ENCODE measurements at places on chromosomes 1 and 21.

DNA sequence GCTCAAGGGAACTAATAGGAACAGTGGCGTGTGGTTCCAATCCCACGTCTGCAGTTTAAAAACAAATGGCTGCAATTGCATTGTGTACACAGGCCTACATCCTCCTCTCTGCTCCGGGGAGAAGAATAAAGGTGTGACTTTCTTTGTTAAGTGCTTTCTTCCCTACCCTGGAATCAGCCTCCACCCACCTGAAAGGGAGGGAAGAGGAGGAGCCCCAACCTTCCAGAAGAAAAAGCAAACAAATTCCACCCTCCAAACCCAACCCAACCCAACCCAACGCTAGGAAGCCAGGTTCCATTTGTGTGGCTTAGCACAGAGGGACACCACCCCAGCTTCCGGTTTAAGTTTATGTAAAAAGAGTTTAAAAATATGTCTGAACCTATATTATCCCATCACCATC lies 11.8 kb upstream of the BACE2 start:
- no peak for DNase-seq

DNA sequence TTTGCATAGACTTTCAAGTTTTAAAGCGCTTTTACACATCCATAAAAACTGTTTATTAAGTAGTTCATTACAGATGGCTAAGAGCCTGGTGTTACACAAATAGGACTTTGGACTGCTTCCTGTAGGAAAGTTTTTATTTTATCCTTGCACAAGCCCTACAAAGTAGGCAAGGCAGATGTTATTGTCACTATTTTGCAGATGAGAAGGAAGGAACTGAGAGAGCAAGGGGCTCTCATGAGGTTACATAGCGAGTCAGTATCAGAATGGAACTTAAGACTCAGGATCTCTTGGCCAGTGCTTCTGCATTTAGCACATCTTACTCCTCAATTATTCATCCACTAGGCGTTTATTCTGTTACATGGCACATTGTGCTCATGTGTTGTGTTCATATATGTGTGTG lies 2.6 kb upstream of the MAPKAPK2 start:
- no peak for DNase-seq

DNA sequence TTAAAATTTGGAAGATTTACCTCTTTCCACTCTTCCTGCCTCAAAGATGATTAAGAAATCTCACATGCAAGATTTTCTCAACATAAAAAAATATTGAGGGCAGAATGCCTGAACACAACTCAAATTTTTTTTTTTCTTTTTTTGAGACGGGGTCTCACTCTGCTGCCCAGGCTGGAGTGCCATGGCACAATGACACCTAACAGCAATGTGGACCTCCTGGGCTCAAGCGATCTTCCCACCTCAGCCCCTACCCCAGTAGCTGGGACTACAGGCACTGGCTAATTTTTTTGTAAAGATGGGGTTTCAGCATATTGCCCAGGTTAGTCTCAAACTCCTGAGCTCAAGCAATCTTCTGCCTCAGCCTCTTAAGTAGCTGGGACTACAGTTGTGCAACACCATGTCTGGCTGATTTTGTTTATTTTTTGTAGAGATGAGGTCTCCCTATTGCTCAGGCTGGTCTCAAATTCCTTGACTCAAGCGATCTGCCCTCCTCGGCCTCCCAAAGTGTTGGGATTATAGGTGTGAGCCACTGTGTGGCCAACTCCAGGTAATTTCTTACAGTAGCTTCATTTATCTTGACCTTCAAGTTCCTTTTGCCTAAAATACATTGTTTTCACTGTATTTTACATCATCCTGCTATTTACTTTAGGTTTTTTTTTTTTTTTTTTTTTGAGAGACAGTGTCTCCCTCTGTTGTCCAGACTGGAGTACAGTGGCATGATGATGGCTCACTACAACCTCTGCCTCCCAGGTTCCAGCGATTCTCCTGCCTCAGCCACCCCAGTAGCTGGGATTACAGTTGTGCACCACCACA lies 10.4 kb downstream of the NUCKS1 start:
- DNase-seq = no peak

DNA sequence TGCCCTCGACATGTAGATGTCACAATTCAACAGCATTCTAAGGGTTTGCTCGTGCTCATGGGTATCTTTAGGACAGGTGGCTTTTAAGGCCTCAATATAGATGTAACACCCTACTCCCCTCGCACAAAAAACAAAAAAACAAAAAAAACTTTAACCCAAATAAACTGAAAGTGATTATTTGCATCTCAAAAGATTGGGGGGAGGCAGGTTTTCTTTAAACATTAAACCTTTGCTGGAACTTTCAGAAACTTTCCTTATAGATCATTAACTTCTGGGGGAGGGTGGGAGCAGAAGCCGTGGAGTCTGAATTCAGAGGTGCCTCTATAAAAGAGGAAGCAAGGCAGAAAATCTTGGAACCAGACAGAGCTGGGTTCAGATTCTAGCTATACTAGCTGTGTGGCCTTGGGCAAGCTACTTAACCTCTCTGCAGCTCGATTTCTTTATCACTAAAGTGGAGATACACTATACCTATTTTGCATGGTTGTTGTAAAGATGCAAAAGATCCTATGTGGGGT lies 3.2 kb upstream of the KIAA1614 start:
- no peak for DNase-seq

DNA sequence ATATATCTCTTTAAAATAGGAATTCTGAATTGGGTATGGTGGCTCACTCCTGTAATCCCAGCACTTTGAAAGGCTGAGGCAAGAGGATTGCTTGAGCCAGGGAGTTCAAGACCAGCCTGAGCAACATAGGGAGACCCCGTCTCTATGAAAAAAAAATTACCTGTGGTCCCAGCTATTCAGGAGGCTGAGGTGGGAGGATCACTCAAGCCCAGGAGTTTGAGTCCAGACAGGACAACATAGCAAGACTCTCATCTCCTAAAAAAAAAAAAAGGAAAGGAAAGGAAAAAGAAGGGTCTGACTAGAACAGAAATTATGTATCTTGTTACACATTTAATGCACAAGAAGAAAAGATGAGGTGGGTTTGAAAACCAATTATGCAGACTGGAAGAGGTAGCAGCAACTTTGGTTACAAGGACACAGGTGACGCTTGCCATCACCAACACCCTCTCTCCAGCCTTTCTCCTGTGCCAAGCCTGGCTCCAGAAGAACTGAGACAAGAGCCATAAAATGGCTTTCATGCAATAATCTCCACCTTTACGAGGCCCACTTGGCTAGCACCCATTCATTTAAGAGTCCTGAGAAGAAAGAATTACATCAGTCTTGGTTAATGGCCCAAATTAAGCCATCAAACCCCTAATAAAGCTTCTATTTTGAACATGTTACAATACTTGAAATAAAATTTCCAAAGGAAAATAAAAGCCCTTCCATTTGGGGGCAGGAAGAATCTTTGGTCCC lies 4.8 kb upstream of the SELENBP1 start:
- DNase-seq = no peak

- no peak for DNase-seq
Observed at GRCh38 chr1:50968821-50969610, 1.0 kb upstream of the CDKN2C start.

- no peak for DNase-seq
Observed at GRCh38 chr1:53145051-53145600, 2.7 kb upstream of the SLC1A7 start.

- no peak for DNase-seq
Observed at GRCh38 chr21:36454093-36454531, 25.8 kb downstream of the CLDN14 start.

- DNase-seq = no peak
Observed at GRCh38 chr1:74502432-74502831, 10.0 kb downstream of the LRRC53 start.

- DNase-seq = no peak
Observed at GRCh38 chr1:115539061-115539460, 102.7 kb upstream of the VANGL1 start.

DNA sequence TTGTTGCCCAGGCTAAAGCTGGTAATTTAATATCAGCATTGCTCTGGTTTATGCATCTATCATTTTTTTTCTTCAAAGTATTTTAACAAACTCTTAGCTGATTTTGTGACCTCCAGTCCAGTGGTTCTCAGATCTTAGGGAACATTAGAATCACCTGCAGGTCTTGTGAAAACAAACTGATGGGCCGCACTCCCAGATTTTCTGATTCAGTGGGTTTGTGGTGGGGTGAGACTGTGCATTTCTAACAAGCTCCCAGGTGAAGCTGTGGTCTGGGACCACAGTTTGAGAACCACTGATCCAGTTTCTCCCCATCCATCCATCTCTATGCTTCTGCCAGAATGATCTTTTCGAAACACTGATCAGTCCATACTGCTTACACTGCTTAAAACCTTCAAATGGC lies 305.7 kb upstream of the USP24 start:
- DNase-seq = no peak

DNA sequence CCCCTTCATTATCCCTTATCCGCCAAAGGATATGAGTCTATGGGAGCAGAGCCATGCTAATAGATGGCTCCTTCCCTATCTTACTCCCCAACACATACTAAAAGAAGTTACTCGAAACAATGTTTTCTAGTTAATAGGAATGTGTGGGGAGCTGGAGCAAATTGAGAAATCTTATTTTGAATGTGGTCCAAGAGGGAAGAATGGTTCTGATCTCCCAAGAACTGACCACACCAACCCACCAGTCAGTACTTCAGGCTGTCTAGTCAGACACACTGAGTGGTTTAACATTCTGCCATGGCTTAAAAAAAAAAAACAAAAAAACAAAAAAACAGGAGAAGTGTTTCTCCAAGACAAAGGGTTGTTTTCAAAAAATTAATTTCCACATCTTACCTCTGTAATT lies 31.5 kb upstream of the DNASE2B start:
- no peak for DNase-seq

DNA sequence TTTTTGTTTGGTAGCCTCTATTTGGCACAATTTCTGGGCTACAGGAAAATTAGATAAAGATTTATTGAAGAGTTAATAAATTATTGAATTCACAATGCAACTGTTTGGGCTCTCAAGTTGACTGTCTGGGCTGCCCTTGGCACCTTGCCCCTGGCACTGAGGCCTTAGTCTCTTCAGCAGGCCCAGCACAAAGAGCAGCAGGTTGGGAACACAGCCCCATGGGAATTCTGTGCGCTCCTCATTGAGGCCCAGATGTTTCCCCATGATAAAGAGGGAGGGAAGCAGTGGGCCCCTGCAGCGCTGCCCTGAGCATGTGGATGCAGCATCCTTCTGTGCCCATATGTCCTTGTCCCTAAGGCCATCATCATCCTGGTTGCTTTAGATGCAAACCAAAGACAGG lies 2.9 kb downstream of the CRNN start:
- no peak for DNase-seq

GRCh38 chr1:187839873-187840272 lies 1011.1 kb downstream of the PLA2G4A start:
- DNase-seq = no peak

- no peak for DNase-seq
Observed at GRCh38 chr1:172494166-172494565, 38.8 kb upstream of the SUCO start.

- no peak for DNase-seq
Observed at GRCh38 chr21:31987696-31988095, 114.9 kb downstream of the HUNK start.

GRCh38 chr1:50978852-50979781 lies 9.1 kb downstream of the CDKN2C start:
- no peak for DNase-seq

- DNase-seq = no peak
Observed at GRCh38 chr1:109994654-109995053, 10.1 kb downstream of the AHCYL1 start.
